Stimulated activated CD4-positive, alpha-beta T cell treated with anti-CD3 and anti-CD28 coated beads, Interleukin-1b, Interleukin-23, amount 100 ng/mL, for 48 hours (primary cell): ENCODE measurements at places on chromosomes 7 and 10.

DNA sequence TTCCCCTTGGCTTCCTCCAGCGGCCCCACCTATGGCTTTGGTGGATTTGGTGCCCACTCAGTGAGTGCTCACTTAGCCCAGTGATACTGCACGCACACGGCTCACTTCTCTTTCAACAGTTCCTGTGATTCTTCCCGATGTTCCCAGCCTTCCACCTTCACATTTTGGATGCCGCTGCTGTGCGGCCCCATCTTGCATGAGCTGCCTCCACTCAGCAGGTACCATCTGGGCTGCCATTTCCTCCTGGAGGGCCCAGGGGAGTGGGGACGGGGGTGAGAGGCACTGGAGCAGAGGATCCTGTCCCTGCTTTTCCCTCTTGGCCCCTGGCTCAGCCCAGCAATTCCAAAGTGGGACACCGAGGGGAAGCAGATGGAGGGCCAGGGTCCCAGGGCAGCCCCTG, 323.3 kb upstream of the ZNF32 start:
- no peak for DNase-seq

- DNase-seq = peak; percentile 58
Observed at GRCh38 chr10:124641282-124642087, 102.7 kb downstream of the FAM53B start.

- DNase-seq = no peak
Observed at GRCh38 chr7:1421020-1421790, 38.1 kb downstream of the MICALL2 start.

- DNase-seq = no peak
Observed at GRCh38 chr10:70293169-70293843, 9.5 kb upstream of the NPFFR1 start.

DNA sequence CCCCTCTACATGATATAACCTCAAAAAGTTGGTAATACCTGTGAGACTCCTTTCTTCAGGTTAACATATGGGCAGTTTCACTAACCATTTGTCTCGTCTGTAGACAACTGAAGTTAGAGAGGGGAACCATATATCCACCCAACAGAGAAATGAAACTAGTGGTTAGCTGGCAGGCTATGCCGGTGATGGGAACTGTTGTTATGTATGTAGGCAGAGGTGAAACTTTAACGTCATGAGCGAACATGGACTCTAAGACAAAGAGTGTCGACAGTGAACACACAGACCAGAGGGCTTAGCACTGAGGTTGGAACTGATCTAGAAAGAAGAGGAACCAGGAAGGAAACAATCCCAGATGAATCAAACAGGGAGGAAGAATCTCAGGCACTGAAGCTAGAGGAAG, 112.4 kb downstream of the ELMO1 start:
- peak; percentile 58 for DNase-seq

DNA sequence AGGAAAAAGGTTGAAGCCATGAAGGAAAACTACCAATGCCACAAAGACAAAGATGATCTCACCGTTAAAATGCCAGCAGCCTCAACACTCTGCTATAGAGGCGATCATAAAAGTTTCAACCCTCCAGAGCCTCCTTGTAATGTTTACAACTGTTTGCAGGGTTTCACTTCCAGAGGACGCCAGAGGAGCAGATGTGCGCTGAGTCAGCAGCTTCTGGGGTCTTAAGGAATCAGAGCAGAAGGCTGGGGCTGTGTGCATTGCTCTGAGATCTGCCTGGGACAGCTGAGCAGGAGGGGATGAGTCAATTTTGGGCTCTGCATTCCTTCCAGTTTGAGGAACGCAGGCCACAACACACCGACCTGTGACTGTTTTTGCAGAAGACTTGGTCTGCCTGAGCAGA, 98.3 kb downstream of the TMEM130 start:
- DNase-seq = no peak

GRCh38 chr10:82883603-82884002, 1008.6 kb downstream of the NRG3 start:
- DNase-seq = no peak

DNA sequence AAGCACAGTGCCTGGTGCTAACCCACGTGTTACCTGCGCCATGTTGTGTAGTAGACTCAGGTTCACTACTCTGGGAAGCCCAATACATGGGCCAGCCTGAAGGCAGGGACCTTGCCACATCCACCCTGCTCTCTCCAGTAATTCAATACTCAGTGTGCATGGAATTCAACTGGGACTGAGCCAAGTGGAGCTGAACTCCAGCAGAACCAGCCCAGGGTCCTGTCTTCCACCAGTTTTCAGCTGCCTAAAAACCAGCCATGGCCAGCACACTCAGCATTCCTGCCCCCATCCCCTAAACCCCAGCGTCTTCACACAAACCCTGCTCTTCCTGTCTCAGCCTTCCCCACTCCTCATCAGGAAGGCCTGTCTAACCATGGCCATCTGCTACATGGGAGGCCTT, 15.4 kb downstream of the FGF8 start:
- no peak for DNase-seq

- DNase-seq = no peak
Observed at GRCh38 chr7:156222151-156222550, 409.9 kb upstream of the SHH start.
